ENCODE measurements at places on chromosomes 13 and 19.

- no peak for DNase-seq
These were observed 1.3 kb upstream of the PTOV1 start for GRCh38 chr19:49849433-49850220.

DNA sequence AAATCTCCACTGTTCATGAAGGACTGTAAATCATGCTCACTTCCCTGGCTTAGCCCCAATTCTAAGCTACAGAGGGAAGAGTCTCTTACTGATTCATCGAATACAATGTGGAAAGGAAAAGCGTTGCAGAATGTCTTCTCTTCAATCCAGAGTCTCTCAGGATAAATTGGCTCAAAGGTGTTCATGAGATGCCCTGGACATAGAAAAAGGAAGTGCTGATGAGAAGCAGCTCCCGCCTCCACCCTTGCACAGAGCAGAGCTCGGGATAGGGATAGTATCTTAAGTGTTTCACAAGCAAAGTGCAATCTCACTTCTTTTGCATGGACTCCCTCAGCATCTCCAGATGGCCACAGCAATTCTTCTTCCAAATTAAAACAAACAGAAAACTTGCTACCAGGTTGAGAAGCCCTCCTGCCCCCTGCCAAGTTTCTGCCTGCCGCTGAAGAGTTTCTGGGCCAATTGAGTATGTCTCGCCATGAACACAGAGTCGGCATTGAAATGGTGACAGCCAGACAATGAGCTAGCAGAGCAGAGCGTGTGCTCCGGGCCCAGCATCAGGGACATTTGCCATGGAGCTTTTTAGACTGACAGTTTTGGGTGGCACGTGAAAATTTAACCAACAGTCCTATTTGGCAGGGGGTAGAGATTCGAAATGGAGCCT is 85.7 kb downstream of the C13orf42 start:
- DNase-seq, result peak; percentile 5

DNA sequence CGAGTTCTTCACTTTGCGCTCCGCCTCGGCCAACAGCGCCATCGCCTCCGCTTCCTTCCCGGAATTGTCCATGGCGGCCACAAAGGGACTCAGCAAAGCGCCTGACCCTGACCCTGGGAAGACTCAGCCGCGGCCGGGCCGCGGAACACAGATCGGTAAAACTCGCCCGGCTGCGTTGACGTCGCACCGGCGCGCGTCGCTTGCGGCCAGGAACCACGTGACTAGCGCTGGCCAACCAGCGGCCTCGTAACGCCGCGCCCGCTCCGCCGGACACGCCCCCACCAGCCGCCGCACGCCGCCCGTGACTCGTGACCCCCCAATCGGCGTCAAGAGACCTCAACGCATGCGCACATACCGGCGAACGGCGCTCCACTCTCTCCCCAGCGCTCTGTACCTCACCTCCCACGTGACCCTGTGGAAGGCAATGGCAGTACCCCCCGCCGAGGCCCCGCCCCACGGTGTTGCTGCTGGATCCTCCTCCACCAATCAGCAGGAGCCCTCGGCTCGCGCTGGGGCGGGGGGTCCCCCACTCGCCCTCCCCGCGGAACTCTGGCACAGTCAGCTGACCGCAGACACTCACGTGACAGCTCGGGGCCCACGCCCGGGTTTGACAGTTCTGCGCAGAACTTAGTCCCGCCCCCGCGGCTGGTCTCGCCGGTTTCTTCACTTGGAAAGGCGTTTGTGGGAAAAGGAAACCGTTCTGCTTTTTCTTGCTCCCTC is at the start of gene NAPA:
NAPA (minus strand) TSS at position 195 of the 720 bp plus-strand sequence; CDS start at position 72, 123 bp downstream.
- peak; percentile 100 for DNase-seq

DNA sequence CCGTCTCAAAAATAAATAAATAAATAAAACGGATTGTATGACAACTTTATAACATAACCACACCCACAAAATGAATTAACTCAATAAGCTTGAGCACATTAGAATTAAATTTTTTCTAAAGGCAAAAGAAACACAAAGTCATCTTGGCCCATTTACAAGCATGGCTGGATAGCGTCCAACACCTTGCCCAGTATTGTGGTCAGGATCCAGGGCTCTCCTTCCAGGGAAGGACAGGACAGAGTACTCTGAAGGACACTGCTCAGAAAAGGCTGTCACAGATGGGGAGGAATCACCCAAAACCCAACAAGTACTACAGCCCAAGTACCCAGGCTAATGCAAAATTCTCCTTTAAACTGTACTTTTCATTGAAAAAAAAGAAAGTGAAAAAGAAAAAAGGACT is 27.1 kb downstream of the SUGP2 start:
- DNase-seq, result no peak

DNA sequence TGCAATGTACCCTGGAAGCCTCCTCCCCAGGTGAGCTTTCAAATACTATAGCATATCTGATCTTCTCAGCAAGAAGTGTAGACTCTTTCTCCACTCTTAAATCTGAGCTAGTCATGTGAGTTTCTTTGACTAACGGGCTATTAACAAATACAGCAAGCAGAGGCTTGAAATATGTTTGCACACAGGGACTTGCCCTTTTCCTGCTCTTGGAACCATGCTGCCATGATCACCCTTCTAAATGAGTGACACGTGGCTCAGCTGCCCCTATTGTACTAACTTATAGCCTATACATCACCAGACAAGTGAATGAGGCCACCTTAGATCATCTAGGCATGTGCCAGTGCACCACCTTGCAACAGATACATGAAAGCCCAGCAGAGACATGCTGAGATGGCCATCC is 13.3 kb upstream of the SUCLA2 start:
- DNase-seq, result no peak

All from colonic mucosa (tissue), 4 donors.